ENCODE measurements at places on chromosomes 6 and 20.

- DNase-seq: peak; percentile 62
Observed at GRCh38 chr6:144415014-144415413, 129.9 kb downstream of the UTRN start.

GRCh38 chr6:1607516-1608221, 2.0 kb upstream of the FOXC1 start:
- DNase-seq: no peak

- no peak for DNase-seq
Observed at GRCh38 chr6:169241688-169242350, 11.8 kb downstream of the THBS2 start.

DNA sequence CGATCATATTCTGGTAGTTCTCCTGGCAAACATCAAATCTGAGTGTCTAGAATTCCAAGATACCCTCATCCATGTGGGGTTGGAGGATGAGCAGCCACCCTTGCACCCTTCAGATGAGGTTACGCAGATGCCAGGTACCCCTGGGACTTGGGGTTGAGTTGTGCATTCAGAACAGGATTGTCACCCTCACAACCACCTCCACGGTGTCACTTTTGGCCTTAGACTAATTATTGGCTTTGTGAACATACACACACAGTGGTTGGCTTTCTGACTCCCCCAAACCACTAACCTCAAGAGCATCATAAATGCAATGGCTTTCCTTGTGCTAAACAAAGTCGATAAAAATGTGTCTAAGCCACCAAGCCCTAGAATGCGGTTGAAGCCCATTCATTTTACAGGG, 2.9 kb upstream of the F13A1 start:
- no peak for DNase-seq

GRCh38 chr20:38893056-38893564, 33.1 kb upstream of the FAM83D start:
- DNase-seq: no peak

GRCh38 chr20:4150070-4150441, 134.7 kb upstream of the RNF24 start:
- DNase-seq: no peak

DNA sequence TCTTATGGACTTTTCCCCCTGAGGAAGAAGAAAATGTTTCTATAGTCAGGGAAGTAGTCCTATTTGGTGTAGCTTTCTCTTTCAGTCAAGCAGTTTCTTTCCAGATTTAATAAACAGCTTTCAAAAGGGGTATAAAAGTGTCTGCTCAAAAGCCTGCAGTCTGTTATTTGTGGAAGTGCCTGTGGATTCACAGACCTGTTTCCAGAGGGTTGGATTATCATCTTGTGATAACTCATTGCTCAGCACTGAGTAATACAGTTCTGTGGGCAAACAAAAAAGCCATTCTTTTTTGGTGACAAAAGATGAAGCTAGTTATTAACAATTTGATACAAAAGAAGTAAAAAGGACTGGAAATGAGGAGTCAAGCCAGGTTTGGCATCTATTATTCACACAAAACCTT, 358.2 kb upstream of the ID4 start:
- DNase-seq: no peak

- DNase-seq: no peak
Observed at GRCh38 chr6:89475634-89476033, 42.7 kb downstream of the ANKRD6 start.

DNA sequence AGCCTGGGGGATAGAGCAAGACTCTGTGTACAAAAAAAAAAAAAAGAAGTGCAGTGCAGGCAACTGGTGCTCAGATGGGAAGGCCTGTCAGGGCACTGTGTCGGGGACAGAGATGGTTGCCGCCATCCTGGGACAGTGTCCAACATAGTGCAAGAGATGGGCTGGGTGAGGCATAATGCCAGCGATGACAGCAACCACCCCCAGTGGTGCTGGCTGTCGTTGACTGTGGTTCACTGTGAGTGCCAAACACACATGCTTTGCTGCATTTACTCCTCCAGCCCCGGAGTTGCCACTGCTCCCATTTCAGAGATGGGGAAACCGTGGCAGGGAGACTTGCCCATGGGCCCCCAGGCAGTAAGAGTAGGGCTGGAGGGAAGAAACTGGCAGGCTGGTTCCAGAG, 5.2 kb upstream of the C20orf203 start:
- no peak for DNase-seq

GRCh38 chr20:49724408-49725223, 10.9 kb upstream of the B4GALT5 start:
- DNase-seq: no peak
